CD8-positive, alpha-beta memory T cell (primary cell): ENCODE measurements at places on chromosomes 6 and 20. TPM values are rescaled to one million over a fixed set of nuclear protein-coding genes. Genes with fewer than 3 reads are reported as not detected.

DNA sequence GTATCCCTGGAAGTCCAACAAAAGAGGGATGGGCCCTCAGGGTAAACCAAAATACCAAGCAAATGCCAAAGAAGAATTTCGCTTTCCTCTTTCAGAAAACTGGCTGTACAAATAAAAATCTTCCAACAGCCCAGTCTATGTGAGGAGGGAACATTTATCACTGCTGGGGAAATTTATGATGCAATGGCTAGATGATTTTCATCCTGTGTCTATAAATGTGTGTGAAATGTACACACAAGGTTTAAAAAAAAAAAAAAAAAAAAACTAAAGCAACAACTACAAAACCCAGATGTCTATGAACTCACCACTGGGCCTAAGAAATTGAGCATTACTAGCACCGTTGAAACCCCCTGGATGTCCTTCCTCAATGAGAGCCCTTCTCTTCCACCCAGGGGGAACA, 68.7 kb upstream of the SLC4A11 start:
- no peak overlapping the region for H3K27ac ChIP-seq
- H3K4me3 ChIP-seq = no peak overlapping the region
- no peak for DNase-seq
- no peaks in the 10 kb centered on the region for H3K36me3 ChIP-seq
- H3K27me3 ChIP-seq = no peaks in the 10 kb centered on the region
- H3K4me1 ChIP-seq = no peaks in the 10 kb centered on the region

- no peaks in the 10 kb centered on the region for H3K36me3 ChIP-seq
- H3K27me3 ChIP-seq = no peaks in the 10 kb centered on the region
- H3K4me1 ChIP-seq = no peaks in the 10 kb centered on the region
- no peak overlapping the region for H3K27ac ChIP-seq
These were observed 21.7 kb upstream of the TGM2 start for GRCh38 chr20:38186788-38187221.

- DNase-seq = no peak
- H3K27ac ChIP-seq = no peak overlapping the region
- H3K27me3 ChIP-seq = no peaks in the 10 kb centered on the region
- no peaks in the 10 kb centered on the region for H3K4me1 ChIP-seq
These were observed 205.4 kb downstream of the TPBG start for GRCh38 chr6:82569022-82569421.

DNA sequence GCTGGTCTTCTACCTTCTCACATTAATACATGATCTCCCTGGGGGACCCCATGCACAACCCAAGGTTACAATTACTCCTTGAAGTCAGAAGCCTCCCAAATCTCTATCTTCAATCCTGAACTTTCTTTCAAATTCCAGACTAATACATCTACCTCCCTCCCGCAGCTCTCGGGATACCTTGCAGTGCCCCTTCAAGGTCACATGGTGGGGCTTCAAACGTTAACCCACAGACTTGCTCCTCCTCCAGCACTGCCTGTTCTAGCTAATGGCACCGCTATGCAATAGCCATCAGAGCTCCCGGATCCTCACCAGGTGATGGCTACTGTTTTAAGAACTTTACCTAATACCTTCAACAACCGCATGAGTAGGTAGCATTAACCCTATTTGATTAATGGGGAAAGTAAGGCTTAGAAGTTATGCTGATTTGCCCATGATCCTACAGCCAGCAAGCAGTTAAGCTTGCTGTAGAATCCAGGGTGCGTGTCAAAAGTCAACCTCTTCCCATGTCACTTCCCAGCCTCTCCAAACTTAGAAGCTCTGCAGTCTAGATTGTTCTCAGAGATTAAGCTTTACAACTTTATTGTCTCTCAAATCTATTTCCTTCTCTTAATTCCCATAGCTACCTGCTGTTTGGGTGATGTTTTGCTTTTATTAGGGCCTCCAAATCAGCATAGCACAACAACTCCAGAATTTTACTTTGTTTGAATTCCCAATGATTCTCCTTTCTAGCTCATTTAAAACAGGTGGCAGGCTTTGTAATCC, 44.7 kb downstream of the PLAGL1 start:
- no peaks in the 10 kb centered on the region for H3K4me1 ChIP-seq
- no peak for DNase-seq
- no peaks in the 10 kb centered on the region for H3K27me3 ChIP-seq
- no peaks in the 10 kb centered on the region for H3K36me3 ChIP-seq

FOXC1 gene
- polyA plus RNA-seq = not detected

DNA sequence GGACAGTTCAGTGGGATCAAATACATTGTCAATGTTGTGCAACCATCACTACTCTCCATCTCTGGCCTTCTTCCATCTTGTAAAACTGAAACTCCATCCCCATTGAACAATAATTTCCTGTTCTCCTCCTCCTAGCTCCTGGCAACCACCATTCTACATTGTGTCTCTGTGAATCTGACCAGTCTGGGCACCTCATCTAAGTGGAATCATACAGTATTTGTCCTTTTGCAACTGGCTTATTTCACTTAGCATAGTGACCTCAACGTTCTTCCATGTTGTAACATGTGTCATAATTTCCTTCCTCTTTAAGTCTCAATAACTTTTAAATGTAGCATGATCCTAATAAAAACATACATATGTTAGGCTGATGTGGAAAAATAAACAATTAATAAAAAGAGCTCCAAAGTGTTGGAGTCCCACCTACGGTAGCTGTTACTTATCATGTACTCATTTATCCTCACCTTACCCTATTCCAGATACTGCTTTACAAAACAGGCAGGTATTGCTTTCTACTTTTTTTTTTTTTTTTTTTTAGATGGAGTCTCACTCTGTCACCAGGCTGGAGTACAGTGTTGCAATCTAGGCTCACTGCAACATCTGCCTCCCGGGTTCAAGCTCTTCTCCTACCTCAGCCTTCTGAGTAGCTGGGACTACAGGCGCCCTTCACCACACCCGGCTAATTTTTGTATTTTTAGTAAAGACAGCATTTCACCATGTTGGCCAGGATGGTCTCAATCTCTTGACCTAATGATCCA, 91.9 kb downstream of the TNFAIP3 start:
- no peaks in the 10 kb centered on the region for H3K36me3 ChIP-seq
- no peaks in the 10 kb centered on the region for H3K4me1 ChIP-seq
- H3K27ac ChIP-seq = no peak overlapping the region
- H3K27me3 ChIP-seq = no peaks in the 10 kb centered on the region
- no peak overlapping the region for H3K4me3 ChIP-seq
